ENCODE measurements at places on chromosomes 4 and X.

- DNase-seq, result no peak
Measured at GRCh38 chr4:177105536-177105935, 204.1 kb upstream of the NEIL3 start.

- no peak for DNase-seq
Measured at GRCh38 chr4:93184053-93184452, 644.5 kb upstream of the ATOH1 start.

DNA sequence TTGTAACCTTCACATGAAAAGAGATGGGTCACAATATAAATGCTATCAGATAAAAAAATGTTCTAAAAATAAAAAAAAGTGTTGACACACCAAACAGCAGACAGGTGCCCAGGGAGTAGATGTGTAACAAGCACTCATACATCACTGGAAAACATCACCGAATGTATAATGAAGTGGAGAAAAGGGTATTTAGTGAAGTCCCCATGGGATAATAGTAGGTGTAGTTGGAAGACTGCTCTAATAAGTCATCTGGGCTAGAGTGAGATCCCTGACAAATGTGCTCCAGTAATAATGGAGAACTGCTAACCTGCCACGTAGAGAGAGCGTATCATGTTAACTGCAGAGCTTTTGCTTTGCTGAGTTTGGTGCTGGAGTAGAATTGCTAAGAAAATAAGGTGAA lies 152.0 kb downstream of the GRIA2 start:
- no peak for DNase-seq

GRCh38 chrX:9581771-9582385 lies 117.0 kb downstream of the TBL1X start:
- no peak for DNase-seq

GRCh38 chrX:66200855-66201795 lies 37.1 kb downstream of the HEPH start:
- DNase-seq, result no peak

GRCh38 chrX:124216396-124217115 lies 115.9 kb upstream of the TEX13D start:
- no peak for DNase-seq

GRCh38 chr4:142818476-142818875 lies 27.6 kb downstream of the INPP4B start:
- no peak for DNase-seq

DNA sequence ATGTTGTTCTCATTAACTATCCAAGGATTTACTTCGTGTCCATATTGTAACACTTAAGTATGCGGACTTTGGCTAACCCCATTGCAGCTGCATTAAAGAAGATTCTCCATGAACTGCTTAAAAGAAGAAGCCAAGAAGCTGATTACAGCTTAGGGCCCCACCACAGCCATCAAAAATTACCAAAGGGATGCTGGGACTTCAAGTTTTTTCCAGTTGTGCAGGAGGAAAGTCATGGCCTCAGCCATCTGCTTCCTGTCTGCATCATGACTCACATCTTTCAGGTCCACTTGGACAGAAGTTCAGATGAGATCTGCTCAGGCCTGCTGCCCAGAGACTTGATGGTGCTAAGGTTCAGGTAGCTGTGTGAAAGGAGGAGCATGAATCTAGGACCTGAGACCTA lies 38.8 kb upstream of the CAPN6 start:
- no peak for DNase-seq

- DNase-seq, result no peak
Measured at GRCh38 chr4:180811556-180811955, 1431.6 kb upstream of the TENM3 start.

DNA sequence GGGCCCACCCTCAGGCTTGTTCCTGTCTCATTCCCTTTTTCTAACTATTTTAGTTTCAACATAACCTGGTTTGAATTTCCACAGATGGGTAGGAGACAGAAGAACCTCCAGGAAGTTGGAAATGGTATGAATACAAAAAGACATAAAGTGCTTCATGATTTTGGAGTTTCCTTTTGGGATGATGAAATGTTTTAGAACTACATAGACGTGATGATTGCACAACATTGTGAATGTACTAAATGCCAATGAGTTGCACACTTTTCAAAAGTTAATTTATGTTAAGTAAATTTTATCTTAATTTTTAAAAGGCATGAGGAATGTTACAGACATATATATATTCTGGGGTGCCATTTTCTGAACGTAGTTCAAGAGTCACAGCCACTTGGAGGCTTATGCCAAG lies 41.1 kb upstream of the IBSP start:
- no peak for DNase-seq

- DNase-seq, result no peak
Measured at GRCh38 chr4:80173401-80173800, 23.9 kb upstream of the PRDM8 start.

- DNase-seq, result no peak
Measured at GRCh38 chr4:144650311-144651005, 4.5 kb downstream of the HHIP start.

GRCh38 chr4:118340109-118340508 lies 12.7 kb downstream of the PRSS12 start:
- no peak for DNase-seq

DNA sequence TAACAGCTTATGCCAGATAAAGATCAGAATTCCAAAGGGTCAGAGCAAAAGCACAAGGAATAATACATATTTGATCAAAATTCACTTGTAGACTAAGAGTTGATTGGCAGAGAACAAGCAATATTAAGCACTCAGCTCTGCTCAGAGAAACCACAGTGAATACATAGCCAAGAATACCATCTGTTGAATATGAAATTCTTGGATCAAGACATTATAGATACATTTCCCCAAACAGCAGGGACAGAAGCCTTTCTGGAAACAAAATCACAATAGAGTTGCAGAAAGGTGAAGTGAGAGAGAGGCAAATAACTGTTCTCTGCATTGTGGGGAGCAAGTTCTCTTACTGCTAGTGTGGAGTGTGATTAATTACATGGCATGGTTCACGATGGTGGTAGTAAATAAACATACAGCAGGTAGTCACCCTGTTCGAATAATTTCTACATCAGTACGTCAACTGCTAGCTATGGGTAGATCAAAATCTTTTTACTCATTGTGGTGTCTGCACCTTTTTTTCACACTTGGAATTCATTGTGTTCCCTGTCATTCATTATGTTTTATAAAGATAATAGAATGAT lies 366.7 kb downstream of the PCDH7 start:
- no peak for DNase-seq

- DNase-seq, result no peak
Measured at GRCh38 chr4:185235843-185236503, 26.6 kb downstream of the SNX25 start.

DNA sequence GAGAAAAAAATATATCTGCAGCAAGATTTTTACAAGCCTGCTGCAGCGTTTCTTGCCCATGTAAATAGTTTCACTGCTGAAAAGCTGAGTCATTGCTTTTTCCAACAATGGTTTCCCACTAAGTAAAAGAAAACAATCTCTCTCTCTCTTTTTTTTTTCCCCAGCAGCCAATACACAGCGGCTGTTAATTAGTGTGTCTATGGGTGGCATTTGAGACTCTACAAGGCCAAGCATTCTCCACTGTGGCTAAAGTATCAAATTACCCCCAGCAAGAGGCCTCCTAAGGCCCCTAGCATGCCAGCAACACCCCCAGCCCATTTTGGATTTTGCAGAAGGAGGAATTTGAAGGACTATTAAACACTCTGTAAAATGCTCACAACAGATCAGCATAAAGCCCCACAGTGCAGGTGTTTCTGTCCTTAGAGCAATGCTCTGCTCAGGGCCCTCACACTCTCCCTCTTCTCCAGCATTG lies 837.4 kb downstream of the TRIML1 start:
- no peak for DNase-seq

DNA sequence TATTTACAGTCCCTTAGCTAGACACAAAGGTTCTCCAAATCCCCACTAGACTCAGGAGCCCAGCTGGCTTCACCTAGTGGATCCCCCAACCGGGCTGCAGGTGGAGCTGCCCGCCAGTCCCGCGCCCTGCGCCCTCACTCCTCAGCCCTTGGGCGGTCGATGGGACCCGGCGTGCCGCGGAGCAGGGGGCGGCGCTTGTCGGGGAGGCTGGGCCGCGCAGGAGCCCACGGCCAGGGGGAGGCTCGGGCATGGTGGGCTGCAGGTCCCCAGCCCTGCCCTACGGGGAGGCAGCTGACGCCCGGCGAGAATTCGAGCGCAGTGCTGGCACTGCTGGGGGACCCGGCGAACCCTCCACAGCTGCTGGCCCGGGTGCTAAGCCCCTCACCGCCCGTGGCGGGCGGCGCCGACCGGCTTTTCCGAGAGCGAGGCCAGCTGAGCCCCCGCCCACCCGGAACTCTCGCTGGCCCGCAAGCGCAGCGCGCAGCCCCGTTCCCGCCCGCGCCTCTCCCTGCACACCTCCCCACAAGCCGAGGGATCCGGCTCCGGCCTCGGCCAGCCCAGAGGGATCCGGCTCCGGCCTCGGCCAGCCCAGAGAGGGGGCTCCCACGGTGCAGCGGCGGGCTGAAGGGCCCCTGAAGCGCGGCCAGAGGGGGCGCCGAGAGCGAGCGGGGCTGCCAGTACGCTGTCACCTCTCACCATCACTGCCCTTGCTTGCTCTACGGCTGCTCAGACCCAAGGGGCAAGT lies 39.4 kb downstream of the WFS1 start:
- peak; percentile 54 for DNase-seq

- no peak for DNase-seq
Measured at GRCh38 chrX:87572901-87573300, 55.3 kb downstream of the KLHL4 start.

DNA sequence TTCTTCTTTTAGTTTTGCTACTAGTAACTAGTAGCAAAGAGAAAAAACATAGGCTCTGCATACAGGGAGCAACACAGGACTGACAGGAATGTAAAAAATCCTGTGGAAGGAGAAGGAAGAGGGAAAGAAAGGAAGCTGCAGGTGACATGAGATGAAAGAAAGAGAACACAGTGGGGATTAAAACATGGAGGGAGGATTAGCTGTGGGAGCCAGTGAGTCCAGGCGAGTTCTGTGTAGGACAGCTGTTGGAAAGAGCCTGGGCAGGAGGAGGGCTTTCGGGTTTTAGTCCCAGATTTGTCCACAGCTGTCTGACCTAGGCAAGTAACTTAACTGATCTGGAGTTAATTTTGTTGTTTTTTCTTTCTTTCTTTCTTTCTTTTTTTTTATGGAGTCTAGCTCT lies 21.6 kb downstream of the CCNG2 start:
- DNase-seq, result no peak

- no peak for DNase-seq
Measured at GRCh38 chrX:40298069-40298468, 200.3 kb upstream of the BCOR start.

DNA sequence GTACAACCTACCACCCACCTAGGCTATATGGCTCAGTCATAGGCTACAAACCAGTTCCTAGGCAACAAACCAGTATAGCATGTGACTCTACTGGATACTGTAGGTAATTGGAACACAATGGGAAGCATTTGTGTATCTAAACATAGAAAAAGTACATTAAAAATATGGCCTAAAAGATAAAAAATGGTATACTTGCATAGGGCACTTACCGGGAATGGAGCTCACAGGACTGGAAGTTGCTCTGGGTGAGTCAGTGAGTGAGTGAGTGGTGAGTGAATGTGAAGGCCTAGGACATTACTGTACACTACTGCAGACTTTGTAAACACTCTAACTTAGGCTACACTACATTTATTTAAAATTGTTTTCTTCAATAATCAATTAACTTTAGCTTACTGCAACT lies 139.2 kb upstream of the RBPJ start:
- DNase-seq, result no peak

- no peak for DNase-seq
Measured at GRCh38 chr4:25913056-25913850, 767 bp upstream of the SMIM20 start.

DNA sequence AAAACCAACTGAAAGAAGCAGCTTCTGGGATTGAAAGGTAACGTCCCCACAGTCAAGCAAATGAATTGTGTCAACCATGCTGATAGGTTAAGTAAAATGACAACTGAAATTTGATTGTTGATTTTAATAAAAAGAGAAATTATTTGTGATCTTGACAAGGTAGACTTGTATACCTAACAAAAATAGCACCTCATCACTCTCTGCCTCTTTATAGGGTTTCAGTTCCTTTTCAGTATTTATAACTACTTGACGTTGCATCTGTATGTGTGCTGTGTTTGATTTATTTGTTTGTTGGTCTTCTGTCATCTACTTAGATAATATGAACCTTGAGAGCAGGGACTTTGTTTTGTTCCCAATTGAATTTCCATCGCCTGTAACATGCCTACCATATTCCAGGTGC lies 7.9 kb upstream of the PPP3CA start:
- no peak for DNase-seq

DNA sequence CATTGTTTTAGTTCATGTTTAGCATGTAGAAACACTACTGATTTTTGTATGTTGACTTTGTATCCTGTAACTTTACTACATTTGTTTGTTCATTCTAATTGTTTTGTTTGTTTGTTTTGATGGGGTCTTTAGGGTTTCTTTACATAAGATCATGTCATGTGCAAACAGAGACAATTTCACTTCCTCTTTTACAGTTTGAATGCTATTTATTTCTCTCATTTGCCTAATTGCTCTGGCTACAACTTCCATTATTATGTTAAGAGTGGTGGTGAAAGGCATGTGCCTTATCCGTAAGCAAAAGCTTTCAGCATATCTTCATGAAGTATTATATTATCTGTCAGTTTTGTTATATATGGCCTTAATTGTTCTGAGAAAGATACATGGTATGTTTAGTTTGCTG lies 571.1 kb downstream of the PCDH7 start:
- no peak for DNase-seq

DNA sequence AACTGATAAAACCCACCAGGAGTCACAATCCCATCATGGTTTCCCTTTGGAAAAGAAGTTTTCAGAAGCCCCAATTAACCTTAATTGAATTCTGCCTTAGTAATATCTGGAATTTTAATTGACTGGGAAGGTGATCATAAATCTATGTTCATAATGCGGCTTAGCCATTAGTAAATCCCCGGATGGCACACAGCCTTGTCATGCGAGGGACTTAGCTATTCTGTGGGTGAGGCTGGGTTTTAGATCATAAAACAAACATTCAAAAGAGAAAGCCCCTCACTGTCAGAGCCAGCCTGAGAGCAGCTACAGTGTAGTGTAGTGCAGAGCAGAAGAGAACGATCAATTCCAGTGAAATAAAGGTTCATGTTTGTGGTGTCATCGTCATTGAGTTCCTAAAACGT lies 124.0 kb upstream of the NOCT start:
- DNase-seq, result no peak

DNA sequence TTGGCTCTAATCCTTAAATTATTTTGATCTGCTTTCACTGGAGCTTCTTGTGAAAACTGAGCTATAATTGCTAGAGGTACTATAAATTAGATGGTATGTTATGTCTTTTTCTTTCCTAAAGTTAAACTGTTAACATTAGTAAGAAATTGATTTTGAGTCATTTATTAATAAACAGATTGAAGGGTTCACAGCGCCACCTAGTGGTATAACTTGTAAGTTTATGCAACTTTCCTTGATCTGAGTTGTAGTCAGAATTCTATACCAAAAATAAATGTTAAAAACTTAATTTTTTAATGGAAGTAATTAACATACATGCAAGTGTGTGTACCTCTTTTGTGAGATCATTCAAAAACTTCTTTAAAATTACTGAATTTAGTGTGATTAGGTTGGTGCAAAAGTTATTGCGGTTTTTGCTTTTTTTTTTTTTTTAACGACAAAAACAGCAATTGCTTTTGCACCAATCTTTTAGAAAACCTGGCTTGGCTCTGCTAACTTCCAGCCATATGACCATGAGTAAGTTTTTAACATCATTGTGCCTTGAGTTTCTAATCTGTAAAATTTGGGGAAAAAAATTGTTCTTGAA lies 151.5 kb downstream of the CENPC start:
- no peak for DNase-seq

- DNase-seq, result no peak
Measured at GRCh38 chr4:143641361-143641760, 59.1 kb downstream of the FREM3 start.

GRCh38 chrX:10246846-10247245 lies 90.1 kb downstream of the CLCN4 start:
- no peak for DNase-seq
